ENCODE measurements at places on chromosomes 3 and 15.

- no peak for DNase-seq
These were observed 31.1 kb downstream of the FBXO40 start for GRCh38 chr3:121624147-121624899.

- no peak for DNase-seq
These were observed 805.9 kb downstream of the AGBL1 start for GRCh38 chr15:86885616-86886015.

GRCh38 chr3:32224016-32224516, 14.4 kb upstream of the CMTM8 start:
- DNase-seq: no peak

- no peak for DNase-seq
These were observed 1.8 kb downstream of the MTFMT start for GRCh38 chr15:65027593-65027992.

GRCh38 chr3:112114576-112115160, 18.4 kb downstream of the GCSAM start:
- no peak for DNase-seq

- DNase-seq: no peak
These were observed 15.8 kb downstream of the LOXL1 start for GRCh38 chr15:73941871-73942635.

DNA sequence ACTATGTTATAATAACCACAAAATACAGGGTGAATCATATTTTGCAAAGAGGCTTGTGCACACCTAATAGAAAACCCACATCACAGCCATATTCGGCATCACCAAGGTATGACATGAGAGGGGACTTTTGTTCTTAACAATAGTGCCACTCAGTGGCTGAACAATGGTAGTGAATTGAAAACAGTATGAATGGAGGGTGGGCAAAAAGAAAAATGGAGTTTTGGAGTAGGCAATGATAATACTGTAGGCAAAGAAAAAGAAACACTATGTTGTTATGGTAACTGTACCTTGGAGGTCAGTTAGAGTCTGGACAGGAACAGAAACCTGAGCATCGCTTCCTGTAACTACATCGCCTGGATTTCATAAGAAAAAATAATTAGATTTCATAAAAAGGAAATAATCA, 348.6 kb downstream of the PLCL2 start:
- peak; percentile 14 for DNase-seq

DNA sequence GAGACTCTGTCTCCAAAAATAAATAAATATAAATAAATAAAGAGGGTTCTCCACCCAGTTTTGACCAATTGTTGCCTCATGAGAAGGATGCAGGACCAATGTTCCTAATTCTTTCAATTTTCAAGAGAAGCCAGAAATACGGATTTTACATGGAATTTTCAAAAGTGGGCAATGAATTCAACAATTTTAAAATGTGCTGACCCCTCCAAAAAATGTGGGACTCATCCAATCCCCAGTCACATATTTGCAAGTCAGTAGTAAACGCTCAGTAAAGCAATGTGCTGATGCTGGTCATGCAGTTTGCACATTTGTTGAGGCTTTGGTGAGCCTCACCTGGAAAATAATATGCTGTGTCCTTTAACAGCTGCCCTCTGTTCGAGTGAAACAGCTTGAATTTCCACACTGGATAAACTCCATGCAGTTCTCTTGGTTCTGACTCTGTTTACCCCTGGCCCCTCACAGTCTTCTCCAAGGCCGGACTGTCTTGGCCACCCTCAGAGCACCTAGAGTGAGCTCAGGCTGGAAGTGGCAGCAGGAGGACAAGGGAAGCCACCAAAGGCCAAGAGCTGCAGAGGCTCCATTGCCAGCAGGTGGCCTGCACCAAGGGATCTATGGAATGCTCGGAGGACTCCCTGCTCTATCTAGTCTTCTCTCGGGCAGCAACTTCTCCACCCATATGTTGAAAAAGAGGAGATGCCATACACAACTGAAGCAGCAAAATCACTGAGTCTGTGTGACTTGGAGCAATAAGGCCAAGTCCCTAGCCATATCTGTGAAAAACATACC, 246.8 kb downstream of the UACA start:
- DNase-seq: no peak

GRCh38 chr3:132758740-132759139, 36.5 kb upstream of the NPHP3 start:
- DNase-seq: no peak

GRCh38 chr3:177449360-177450006, 252.2 kb upstream of the TBL1XR1 start:
- no peak for DNase-seq

DNA sequence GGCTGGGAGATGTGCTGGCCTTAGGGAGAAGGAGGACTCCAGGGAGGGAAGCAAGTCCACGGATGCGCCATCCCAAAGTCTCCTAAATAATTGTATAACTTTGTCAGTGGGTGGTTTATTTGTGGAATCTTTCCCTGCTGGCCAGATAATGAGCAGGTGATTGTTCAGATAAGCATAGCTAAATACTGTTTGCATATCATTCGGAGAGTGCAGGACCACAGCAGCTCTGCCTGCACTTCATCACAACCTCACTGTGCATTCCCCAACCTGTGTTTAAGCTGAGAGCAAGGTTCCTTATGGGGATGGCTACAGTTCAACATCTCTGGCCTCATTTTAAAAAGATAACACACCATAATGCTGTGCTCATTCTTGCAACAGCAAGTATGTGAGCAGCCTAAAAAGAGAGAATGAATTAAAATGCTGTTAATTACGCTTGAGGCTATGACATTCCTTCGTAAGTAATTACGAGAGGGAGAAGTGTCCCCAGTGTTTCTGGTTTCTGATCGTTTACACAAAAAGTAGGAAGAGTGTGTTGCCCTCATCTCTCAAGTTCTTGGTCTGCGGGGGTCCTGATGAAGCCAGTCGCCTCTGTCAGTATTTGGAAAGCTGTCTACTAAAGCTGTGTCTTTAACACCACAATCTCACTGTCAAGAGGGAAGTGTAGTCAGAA, 272.0 kb upstream of the RORA start:
- DNase-seq: no peak

DNA sequence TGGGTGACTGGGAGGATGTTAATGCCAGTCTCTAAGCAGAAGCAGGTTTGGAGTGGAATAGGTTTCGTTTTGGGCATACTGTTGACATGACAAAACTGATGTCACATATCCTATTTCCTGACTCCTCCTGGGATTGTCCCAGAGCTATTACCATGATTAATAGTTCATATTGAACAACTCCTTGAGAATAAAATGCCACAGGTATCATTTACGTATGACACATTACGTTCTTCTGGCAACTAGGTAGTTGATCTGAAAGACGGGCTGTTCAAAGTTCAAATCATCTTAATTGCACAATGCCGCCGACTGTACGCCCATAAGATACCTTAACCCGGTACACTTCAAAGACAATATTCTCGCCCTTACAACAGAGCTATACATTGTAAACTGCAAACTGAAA, 1.4 kb upstream of the RAB5A start:
- no peak for DNase-seq
